ENCODE measurements at places on chromosomes 4 and X.

GRCh38 chr4:1467581-1468458 lies 61.6 kb upstream of the NKX1-1 start:
- no peak for DNase-seq
- H3K27me3 ChIP-seq = peaks cover 12% of the 10 kb centered on the region
- peak overlapping the region; percentile 32 for H3K4me3 ChIP-seq
- no peaks in the 10 kb centered on the region for H3K4me1 ChIP-seq

GRCh38 chrX:50814701-50815100 lies 707 bp upstream of the SHROOM4 start:
- DNase-seq = no peak
- H3K36me3 ChIP-seq = peaks cover 5% of the 10 kb centered on the region
- H3K4me1 ChIP-seq = peaks cover 4% of the 10 kb centered on the region
- H3K4me3 ChIP-seq = peak overlapping the region; percentile 62
- no peak overlapping the region for H3K27ac ChIP-seq

DNA sequence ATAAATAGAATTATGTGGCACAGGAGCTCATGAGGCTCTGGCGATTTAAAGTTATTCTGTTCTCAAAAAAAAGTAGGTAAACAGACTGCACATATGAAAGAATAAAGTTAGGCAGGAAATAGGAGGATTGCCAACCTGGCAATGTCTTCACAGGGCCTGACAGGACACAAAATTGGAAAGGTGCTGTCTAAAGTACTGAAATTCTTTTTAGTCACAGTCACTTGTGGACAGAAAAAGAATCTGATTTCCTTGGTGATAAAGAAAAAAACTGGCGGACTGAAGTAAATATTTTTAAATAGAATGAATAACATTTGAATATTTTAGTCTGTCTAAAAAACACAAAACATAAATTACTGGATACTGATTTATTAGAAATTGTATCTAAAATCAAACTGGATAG lies 124.4 kb downstream of the VEGFC start:
- H3K4me3 ChIP-seq = no peak overlapping the region
- H3K27me3 ChIP-seq = peaks cover 2% of the 10 kb centered on the region
- H3K4me1 ChIP-seq = no peaks in the 10 kb centered on the region
- no peak for DNase-seq

GRCh38 chr4:3706565-3707422 lies 59.4 kb upstream of the ADRA2C start:
- H3K27me3 ChIP-seq = peaks cover 10% of the 10 kb centered on the region
- H3K4me1 ChIP-seq = peaks cover 4% of the 10 kb centered on the region
- DNase-seq = no peak
- no peak overlapping the region for H3K4me3 ChIP-seq
- H3K27ac ChIP-seq = no peak overlapping the region
- H3K36me3 ChIP-seq = no peaks in the 10 kb centered on the region

DNA sequence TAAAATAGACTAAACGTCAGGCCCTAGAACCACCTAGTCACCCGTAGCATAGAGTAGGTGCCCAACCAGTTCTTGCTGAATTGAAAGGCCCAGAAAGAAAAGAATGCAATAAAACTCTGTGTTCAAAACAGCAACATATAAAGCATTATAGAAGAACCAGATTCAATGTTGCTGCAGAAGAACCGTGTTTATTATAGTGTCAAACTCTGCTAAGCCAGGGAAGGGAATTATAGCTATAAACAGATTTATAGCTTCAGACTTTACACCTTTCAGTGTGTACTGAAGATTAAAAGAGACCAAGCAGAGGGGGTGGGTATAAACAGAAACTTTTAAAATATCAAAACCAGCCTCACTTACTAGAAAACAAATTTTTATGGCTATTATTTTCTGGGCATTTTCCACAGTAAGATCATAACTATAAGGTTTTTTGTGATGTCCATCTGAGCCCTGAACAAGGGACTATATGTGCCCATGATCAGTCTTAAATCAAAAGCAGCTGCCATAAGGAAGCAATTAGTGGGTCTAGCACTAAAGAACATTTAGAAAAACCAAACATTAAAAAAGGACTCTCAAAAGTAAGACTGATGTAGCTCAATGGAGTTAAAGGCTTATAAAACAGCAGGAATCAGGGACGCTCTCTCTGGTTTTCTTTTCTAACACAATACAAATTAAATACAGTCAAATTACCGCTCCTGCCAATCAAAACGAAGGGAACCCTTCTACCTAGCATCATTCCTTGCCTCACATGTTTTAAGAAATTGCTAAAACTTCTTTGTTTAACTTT lies 219.7 kb upstream of the ETNPPL start:
- no peak overlapping the region for H3K4me3 ChIP-seq
- no peaks in the 10 kb centered on the region for H3K36me3 ChIP-seq
- no peak for DNase-seq
- no peaks in the 10 kb centered on the region for H3K27me3 ChIP-seq

DNA sequence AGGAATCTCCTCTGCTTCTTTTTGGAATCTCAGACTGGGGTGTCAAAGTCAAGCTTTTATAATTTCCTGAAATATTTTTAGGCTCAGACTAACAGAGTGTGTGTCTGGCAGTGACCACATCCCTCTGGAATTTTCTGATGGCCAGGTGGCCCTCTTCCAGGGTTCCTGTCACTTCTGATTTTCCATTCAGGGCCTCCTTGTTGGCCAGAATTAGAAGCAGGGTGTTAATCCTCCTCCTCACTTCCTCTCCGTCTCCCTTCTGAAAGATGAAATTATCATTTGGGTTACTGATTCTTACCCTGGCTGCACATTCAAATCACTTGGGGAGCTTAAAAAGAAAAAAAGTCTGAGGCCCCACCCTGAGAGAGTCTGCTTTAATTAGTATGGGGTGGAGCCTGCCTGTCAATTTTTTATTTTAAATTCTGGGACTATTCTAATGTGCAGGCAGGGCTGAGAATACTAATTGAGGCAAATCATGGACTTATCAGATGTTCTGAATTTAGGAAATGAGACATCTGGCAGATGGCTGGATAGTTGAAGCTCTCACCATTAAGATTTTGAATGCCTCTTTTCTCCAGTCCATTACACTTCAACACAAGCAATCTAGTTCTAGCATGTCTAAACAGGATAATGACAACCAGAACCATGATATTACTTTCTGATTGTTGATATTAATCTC lies 43.2 kb downstream of the HAND2 start:
- no peak for DNase-seq
- H3K4me3 ChIP-seq = no peak overlapping the region
- H3K36me3 ChIP-seq = no peaks in the 10 kb centered on the region
- peaks cover 4% of the 10 kb centered on the region for H3K27me3 ChIP-seq
- no peak overlapping the region for H3K27ac ChIP-seq

- no peak overlapping the region for H3K4me3 ChIP-seq
- H3K27me3 ChIP-seq = peaks cover 3% of the 10 kb centered on the region
- H3K36me3 ChIP-seq = peaks cover 4% of the 10 kb centered on the region
- H3K4me1 ChIP-seq = peaks cover 2% of the 10 kb centered on the region
- DNase-seq = no peak
These were observed 17.4 kb upstream of the AFF1 start for GRCh38 chr4:86917212-86918039.

- no peak overlapping the region for H3K4me3 ChIP-seq
- no peak overlapping the region for H3K27ac ChIP-seq
These were observed 51.4 kb upstream of the IL13RA1 start for GRCh38 chrX:118675966-118676349.

DNA sequence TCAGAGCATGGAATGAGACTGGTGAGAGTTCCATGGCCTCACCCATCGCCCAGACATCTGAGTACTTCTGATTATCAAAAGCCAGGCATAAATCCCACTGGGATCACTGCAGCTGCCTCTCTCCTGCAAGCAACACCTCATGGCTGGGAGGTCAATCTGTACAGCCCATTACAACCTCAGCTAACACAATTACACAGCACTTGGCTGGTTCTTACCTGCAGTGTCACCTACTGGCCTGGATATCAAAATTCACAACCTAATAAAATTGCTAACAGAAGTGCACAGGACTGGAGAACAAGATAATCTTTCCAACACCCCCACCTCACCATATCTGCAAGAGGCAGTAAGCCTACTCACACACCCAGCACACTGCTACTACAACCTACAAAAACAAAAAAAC lies 341.7 kb upstream of the NDST3 start:
- H3K27me3 ChIP-seq = no peaks in the 10 kb centered on the region
- no peaks in the 10 kb centered on the region for H3K36me3 ChIP-seq
- no peak overlapping the region for H3K27ac ChIP-seq
- no peak overlapping the region for H3K4me3 ChIP-seq
- H3K4me1 ChIP-seq = no peaks in the 10 kb centered on the region

GRCh38 chrX:147173594-147173993 lies 359.1 kb upstream of the CXorf51A start:
- DNase-seq = no peak
- H3K36me3 ChIP-seq = no peaks in the 10 kb centered on the region
- no peak overlapping the region for H3K4me3 ChIP-seq
- H3K27me3 ChIP-seq = no peaks in the 10 kb centered on the region
- H3K4me1 ChIP-seq = no peaks in the 10 kb centered on the region

GRCh38 chr4:183098019-183098722 lies 886 bp upstream of the WWC2 start:
- DNase-seq = peak; percentile 69
- peak overlapping the region; percentile 93 for H3K27ac ChIP-seq
- H3K27me3 ChIP-seq = peaks cover 11% of the 10 kb centered on the region
- H3K4me3 ChIP-seq = peak overlapping the region; percentile 90
- H3K36me3 ChIP-seq = peaks cover 4% of the 10 kb centered on the region
